Pulmonary artery endothelial cell (primary cell): ENCODE measurements at places on chromosomes 5 and 9. TPM values are rescaled to one million over a fixed set of nuclear protein-coding genes. Genes with fewer than 3 reads are reported as not detected.

The CDX1 gene
- total RNA-seq: not detected in 2 replicates

- DNase-seq: no peak
Measured at GRCh38 chr9:71733176-71733575, 35.1 kb downstream of the CEMIP2 start.

DNA sequence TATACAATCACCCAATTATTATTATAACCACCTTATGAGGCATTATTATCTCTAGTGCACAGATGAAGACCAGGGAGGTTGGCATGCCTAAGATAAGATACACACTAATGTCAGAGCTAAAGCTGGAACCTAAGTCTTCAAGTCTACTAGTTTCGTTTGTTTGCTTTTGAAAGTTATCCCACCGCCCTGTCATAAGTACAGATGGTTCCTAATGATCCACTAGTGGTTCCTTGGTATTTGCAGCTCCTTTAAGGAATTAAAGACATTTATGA, 14.1 kb downstream of the NDUFA8 start:
- DNase-seq: no peak

DNA sequence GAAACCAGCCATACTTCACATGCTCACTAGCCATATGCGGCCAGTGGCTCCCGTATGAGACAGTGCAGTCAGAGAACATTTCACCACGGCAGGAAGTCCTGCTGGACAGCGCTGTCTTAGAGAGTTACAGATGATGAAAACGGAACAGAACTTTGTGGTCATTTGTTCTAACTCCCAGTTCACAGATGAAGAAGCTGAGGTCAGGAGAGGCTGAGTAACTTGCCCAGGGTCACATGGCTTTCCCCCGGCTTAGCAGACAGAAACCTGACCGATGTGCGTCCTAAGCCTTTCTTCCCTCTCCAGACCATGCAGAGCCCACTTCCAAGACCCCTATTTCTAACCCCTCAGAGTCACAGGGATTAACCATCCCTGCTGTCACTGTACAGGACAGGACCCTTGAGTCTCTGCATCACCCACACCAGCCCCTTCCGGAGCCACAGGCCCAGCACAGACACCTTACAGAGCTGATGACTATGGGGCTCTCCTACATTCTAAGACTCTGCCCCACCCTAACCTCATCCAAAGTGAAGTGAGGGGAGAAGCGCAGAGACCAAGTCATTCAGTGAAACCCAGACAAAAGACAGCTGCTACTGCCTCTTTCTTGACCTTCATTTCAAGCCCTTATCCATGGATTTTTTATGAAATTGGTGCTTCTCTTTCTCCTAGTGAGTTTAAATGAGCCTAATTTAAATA, 86.9 kb downstream of the PTPN3 start:
- DNase-seq: no peak

- DNase-seq: no peak
Measured at GRCh38 chr9:79877943-79878602, 306.3 kb downstream of the TLE4 start.
